ENCODE measurements at places on chromosomes 11 and 22.

- peak; percentile 24 for DNase-seq
Observed at GRCh38 chr11:94740083-94741021, 27.8 kb upstream of the AMOTL1 start.

DNA sequence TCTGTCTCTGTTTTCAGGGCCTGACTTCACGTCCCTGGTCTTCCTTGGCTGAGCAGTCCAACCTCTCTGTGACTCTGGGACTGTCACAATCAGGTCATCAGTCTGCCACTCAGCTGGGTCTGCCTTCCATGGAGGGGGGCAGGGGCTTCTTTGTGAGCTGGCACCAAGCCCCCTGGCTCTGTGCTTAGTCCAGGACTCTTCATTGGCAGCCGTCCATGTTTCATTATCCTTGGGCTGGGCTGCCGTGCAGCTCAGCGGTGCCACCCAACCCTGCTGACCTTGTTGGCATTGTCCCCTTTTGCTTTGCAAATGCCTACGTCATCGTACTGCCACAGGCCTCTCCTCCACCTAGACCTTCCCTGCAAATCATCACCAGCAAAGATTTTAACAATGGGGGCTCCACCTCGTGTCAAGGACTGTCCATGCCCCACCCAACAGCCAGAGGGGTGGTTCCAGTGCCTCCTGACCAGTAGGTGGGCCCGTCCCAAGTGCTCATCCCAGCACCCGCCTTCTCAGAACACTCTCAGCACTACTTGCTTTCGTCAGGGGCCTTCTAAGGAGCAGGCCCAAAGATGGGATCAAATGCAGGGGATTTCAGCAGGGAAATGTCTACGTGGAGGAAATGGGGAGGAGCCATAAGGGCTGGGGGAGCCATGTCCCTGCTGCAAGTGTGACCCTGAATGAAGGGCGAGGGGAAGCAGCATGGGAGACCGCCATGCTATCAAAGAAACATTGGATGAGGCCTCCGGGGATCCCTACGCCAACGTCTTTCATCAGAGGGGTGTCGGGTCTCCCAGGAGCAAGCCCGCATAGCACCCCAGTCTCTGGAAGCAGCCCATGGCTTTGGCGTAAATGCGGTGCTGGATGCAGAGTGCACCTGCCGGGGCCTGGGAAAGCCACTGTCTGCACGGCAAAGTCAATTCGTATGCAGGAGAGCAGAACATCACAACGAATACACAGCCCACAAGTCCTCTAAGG lies 18.2 kb downstream of the KRTAP5-6 start:
- no peak for DNase-seq

GRCh38 chr11:19087658-19088057 lies 27.1 kb upstream of the MRGPRX2 start:
- no peak for DNase-seq

- no peak for DNase-seq
Observed at GRCh38 chr11:13720940-13721339, 52.5 kb downstream of the FAR1 start.

GRCh38 chr11:65851083-65851579 lies 6.8 kb downstream of the CFL1 start:
- DNase-seq = peak; percentile 62

GRCh38 chr22:20963201-20964052 lies 3.6 kb upstream of the AIFM3 start:
- no peak for DNase-seq

DNA sequence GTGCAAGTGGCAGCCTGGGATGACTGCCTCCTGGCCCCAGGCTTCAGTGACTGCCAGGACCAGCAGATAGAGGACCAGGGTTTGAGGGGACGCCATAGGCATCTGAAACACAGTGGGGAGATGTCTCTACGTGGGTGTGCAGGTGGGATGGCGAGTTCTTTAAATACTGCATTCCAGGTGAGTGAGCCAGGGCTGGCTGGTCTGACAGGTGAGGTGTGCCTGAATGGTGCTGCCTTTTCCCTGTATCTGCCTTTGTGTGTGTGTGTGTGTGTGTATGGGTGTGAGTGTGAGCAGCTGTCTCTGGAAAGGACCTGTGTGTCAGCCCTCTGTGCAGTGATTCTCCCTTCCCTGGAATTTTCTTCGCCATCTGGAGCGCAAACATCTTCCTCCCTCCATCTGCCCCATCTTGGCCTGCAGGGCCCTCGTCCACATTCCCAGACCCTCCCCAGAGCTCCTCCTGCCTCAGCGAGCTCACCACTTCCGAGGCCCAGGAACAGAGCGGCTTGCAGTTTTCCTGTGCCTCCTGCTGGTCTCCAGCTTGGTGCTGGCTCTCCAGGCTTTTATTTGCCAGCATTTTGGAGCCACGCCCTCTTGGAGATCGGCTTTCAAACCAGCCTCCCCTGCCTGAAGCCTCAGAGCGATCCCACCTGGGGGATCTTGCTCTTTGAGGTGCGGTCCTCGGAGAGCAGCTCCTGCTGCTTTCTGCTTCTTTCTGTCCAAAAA lies at the start of gene GPHA2:
Gene GPHA2 (minus strand): TSS at position 535 of the 723 bp plus-strand sequence. CDS start 433 bp downstream, at position 102.
- DNase-seq = no peak

GRCh38 chr11:30984442-30984816 lies 385.1 kb downstream of the DCDC1 start:
- no peak for DNase-seq

DNA sequence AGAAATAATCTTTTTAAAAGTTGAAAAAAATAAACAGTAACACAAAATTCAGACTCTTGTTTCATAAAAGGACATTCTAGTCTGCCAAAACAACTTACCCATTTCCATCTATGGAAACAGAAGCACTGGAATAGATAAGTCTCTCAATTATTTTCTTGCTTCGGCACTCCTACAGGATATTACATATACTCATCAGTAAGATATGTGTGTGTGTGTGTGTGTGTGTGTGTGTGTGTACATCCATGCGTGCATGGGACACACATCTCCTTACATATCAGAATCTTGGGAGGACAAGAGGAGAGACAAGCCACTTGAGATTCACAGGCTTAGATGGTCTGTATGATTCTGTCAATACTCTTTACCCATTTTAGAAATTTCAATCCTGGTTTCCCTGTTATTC lies 144.6 kb downstream of the ATG16L2 start:
- DNase-seq = no peak

DNA sequence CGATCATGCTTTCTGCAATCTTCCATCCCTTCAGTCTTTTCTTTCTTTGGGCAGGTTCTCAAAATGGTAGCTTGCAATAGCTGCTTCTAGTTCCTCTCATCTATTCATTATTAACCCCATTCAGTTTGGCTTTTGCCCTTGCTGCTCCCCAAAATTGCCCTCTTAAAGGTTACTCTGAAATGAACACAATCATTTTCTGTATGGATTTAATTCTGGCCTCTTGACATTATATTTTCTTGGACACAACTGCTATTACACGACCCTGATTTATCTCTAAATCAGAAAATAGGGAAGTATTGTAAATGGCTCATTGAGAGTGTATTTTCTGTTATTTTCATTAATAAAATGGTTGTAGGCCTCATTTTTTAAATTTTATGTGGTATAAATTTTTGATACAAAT lies at the start of gene ANGPTL5:
Gene ANGPTL5 (minus strand): TSS at position 101 of the 400 bp plus-strand sequence. CDS start 8,613 bp downstream, outside the sequence.
- DNase-seq = no peak

DNA sequence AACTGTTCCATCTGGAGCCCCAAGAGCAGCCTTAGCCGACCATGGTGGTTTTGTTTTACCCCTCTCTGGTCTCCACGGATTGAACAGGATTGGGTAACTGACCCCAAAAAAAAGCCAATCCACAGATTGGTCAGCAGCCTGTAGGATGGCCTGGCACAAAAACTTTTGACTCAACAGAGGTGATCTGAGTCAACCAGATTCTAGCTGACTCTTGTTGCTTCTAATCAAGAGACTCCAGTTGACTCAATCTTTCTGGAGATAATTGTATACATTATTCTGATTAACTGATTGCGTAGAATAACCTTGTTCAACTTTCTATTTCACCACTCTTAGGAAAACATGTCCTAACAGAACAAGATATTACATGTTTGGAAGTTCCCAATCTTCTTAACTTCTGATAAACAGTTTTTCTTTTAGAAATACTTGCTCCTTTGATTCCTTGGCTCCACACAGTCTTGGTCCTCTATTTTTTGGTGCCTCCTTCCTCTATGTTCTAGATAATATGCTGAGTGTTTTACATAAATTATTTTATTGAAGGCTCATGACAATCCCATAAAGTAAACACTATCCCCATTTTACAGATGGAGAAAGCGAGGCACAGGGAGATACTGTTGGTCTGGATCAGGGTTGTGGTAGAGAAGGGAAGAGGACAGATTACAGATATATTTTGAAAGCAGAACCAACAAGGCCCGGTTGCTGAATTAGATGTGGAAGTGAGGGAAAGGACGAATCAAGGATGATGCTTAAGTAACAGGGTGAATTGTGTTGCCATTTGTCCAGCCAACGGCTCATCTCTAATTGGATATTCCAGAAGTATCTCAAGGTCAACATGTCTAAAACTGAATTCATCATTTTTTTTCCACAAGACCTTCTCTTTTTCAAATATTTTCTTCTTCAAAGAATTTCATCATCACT lies 11.5 kb upstream of the ZC3H12C start:
- DNase-seq = no peak

DNA sequence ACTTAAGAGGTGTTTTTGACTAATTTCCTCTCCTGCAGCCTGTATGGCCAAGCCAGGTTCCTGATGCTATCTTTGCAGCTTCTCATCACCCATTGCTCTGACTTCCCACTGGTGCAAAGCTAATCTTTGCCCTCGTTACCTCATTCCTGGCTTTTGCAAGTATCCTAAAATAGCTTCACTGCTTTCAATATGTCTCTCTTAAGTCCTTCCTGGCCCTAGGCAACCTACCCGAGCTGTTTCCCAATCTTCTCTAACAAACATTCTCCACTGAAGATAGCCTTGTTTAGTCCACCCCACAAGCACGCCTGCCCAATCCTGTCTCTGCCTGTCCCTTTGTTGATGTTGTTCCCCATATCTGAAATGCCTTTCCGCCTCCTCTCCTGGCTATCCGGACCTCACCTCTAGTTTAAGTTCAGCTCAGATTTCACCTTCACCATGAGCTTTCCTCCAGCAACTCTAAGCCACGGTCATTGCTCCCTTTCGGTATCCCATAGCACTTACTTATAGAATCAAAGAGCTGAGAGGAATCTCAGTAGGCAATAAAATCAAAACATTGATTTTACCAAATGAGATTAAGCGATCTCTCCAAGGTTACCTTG lies 30.1 kb upstream of the CECR2 start:
- DNase-seq = no peak

DNA sequence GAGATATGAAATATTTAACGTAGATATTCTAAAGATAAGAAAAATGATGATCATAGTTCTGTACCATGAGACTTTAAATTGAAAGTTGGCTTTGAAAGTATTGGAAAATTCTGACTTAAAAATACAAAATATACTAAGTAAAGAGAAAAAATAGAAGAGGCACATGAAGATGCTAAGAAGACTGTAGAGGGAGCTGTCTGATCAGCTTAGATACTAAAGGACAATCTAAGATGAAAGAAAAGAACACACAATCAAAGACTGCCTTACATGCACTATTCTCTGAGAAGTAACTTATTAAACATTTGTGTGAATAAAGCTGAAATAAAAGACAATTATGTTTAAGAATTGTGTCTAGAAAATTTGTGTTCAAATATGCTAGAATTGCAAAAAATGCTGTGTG lies 55.1 kb downstream of the RBMXL2 start:
- DNase-seq = no peak

- no peak for DNase-seq
Observed at GRCh38 chr11:34439610-34440198, 970 bp downstream of the CAT start.

DNA sequence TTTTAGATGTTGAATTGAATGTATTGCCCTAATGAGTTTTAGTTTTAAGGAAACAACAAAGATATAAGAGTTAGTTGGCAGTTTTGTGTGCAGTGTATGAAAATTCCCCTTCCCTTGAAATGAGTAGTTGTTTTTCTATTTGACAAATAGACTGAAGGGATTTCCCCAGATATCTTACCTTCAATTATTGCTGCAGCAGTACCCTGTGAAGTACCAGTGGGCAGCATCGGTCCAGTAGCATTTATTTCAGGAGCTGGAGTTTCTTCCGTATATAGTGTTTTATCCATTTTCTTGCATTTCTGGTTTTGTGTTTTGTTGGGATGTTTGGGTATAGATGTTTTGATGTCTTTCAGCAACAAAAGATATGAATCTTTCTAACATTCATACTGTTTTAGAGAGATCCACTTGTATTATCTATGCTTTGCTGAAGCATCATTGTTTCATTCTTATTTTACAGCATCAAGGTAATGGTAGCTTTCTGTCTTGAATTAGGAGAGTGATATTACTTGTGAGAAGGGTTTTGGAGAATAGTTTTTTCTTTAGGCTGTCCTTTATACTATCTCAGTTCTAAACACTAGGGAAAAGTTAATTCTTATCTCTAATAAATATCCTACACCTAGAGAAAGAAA lies 7.4 kb downstream of the KMT2A start:
- DNase-seq = no peak
